Activated CD8-positive, alpha-beta T cell treated with anti-CD3 and anti-CD28 coated beads for 36 hours (primary cell): ENCODE measurements at places on chromosomes 7 and 10. TPM values are rescaled to one million over a fixed set of nuclear protein-coding genes. Genes with fewer than 3 reads are reported as not detected.

Gene CPXM2
- not detected for total RNA-seq

Gene SLC35B4
- total RNA-seq = 13.7 TPM

Gene SPDYE8
- total RNA-seq = not detected

Gene CLCN1
- not detected for total RNA-seq

DNA sequence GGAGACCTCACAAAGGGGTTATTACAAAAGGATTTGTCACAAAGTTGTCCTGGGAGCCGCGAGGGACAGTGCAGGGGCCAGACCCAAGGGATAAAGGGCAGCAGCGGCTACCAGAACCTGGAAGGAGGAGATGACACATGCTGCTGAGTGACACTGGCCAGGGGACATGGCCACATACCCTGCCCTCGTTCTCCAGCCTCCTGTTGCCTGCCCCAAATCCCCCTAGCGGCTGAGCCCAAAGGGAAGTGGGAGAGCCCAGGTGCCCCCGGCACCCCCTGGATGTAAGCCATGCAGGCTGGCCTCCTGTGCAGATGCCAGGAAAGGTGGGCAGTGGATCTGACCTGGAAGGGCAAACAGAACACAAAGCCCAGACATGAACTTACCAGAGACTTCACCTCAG is 42.7 kb downstream of the C10orf143 start:
- H3K27ac ChIP-seq = no peak overlapping the region
- no peak for DNase-seq
- peaks cover 20% of the 10 kb centered on the region for H3K36me3 ChIP-seq
- no peaks in the 10 kb centered on the region for H3K4me1 ChIP-seq
- H3K27me3 ChIP-seq = no peaks in the 10 kb centered on the region
- no peak overlapping the region for H3K4me3 ChIP-seq

DNA sequence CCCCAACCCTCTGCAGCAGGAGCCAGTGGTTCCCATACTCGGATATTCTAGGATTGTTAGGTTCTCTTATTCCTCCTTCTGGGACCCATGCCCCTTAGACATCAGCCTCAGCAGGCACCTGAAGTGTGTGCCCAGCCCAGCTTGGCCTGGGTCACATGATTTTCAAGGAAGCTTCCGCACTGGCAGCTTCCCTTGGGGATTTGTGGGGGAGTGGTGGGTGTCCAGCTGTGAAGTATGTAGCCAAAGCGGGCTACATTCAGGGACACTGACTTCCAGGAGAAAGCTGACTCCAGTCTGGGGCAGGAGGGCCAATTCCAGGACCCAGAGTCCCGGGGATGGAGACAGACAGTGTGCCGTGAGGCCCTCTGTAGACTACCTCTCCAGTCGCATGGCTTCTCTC is 1.3 kb downstream of the LDB1 start:
- H3K27ac ChIP-seq = peak overlapping the region; percentile 100
- H3K4me1 ChIP-seq = peaks cover 44% of the 10 kb centered on the region
- H3K4me3 ChIP-seq = peak overlapping the region; percentile 84
- no peaks in the 10 kb centered on the region for H3K27me3 ChIP-seq
- peaks cover 6% of the 10 kb centered on the region for H3K36me3 ChIP-seq

GRCh38 chr7:85719981-85720953 is 533.4 kb upstream of the SEMA3D start:
- H3K27me3 ChIP-seq = no peaks in the 10 kb centered on the region
- no peaks in the 10 kb centered on the region for H3K36me3 ChIP-seq
- H3K4me1 ChIP-seq = no peaks in the 10 kb centered on the region
- H3K4me3 ChIP-seq = no peak overlapping the region

DNA sequence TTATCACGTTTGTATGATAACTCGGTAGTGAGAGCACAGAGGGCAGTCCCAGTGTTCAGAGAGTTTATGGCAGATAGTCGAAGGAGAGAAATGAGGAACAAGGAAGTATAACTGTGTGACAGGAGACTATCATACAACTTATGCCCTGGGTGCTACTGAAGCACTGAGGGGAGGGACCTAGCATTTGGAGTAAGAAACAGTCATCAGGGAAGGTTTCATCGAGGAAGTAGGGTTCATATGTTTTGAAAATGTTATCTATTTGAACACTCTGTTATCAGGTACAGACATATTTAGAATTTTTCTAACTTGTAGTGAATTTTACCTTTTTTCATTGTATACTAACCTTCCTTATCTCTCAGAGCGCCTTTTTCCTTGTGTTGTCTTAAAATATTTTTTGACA is 1214.4 kb upstream of the C7orf33 start:
- H3K27ac ChIP-seq = no peak overlapping the region
- H3K4me3 ChIP-seq = no peak overlapping the region
- H3K36me3 ChIP-seq = no peaks in the 10 kb centered on the region
- no peaks in the 10 kb centered on the region for H3K4me1 ChIP-seq

DNA sequence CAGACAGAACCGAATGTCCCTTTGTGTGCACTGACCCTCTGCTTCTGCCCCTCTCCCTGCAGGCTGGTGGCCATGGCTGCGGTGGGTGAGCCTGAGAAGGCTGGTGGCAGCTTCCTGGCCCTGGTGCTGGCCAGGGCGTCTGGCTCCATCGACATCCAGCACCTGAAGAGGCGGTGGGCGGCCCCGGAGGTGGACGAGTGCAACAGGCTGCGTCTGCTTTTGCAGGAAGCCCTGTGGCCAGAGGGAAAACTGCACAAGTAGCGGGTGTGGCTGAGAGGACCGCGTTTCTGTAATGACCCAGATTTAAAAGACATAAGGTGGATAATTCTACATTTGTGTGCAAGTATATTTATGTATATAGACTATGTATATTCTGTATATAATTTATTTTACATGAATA is 89.2 kb downstream of the DYNC2I1 start:
- DNase-seq = no peak
- H3K36me3 ChIP-seq = peaks cover 49% of the 10 kb centered on the region
- H3K4me1 ChIP-seq = no peaks in the 10 kb centered on the region
- no peak overlapping the region for H3K4me3 ChIP-seq
- H3K27me3 ChIP-seq = no peaks in the 10 kb centered on the region

DNA sequence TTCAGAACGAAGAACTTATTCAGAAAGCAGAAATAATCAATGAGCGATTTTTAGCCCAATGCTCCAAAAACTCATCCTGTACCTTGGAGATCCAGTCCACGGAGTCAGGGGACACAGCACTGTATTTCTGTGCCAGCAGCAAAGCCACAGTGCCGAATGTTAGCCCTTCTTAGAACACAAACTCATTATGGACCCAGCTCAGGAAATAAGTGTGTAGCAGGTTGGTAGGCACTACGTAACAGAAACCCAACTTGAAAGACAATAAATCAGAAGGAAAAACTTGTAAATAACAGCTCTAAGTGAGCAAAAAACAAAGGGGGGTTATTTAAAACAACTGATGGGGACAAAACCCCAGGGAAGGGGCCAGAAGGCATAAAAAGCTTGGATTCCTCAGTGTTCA is 112.0 kb upstream of the PRSS1 start:
- H3K27me3 ChIP-seq = peaks cover 1% of the 10 kb centered on the region
- peaks cover 8% of the 10 kb centered on the region for H3K4me1 ChIP-seq
- no peak for DNase-seq
- H3K36me3 ChIP-seq = no peaks in the 10 kb centered on the region

GRCh38 chr7:139830292-139830691 is 1.2 kb downstream of the TBXAS1 start:
- peaks cover 3% of the 10 kb centered on the region for H3K27me3 ChIP-seq
- no peak overlapping the region for H3K27ac ChIP-seq
- peaks cover 7% of the 10 kb centered on the region for H3K36me3 ChIP-seq
- no peak for DNase-seq

DNA sequence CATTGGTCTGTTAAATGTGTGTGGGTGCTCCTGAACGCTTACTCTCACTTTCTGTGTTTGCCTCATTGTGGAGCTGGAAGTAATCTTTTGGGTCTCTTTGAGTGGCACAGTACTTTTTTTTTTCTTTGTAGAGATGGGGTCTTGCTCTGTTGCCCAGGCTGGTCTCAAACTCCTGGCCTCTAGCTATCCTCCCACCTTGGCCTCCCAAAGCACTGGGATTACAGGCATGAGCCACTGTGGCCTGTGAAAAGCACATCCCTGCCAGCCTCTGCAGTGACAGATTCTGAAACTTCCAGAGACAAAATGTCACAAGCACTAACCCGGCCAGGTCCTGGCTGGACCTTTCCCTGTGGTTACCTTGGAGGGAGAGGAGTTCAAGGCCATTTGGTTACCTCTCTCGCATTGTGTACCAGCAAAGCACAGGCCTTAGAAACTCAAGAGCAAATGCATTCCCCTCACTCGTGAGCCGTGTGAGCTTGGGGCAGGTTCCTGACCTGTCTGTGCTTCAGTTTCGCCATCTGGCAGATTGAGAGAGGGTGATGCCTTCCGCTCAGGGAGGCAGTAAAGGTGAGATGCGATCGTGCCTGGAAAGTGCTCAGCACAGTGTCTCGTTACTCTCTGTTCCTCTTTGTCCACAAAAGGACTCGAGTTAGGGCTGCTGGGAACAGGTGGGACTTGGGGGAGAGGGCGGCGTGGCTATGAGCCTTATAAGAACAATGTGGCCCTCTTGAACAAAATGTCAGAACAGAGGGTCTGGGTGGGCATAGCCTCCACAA is 72.6 kb upstream of the SEPHS1 start:
- no peak overlapping the region for H3K4me3 ChIP-seq

- no peaks in the 10 kb centered on the region for H3K36me3 ChIP-seq
- H3K4me3 ChIP-seq = no peak overlapping the region
- no peak overlapping the region for H3K27ac ChIP-seq
- no peaks in the 10 kb centered on the region for H3K4me1 ChIP-seq
Measured at GRCh38 chr7:96887426-96887825, 117.9 kb upstream of the DLX6 start.

DNA sequence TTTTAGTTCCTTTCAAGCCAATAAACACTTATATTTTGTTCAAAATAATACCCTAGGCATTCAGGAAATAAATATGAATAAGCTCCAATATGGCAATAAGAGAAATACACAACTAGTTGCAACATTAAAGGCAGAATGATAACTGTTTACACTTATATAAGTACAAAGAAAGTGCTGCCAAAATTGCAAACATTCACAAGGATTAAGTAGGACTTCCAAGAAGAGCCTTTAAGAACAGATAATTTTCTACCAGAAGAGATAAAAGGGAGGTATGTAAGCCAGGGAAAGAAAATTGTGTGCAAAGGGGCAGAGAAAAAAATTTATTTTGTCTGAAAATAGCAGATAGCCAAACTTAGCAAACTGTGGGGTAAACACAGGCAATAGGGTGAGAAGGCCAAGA is 83.8 kb downstream of the CTNNA3 start:
- DNase-seq = no peak
- H3K27me3 ChIP-seq = peaks cover 1% of the 10 kb centered on the region
- H3K4me1 ChIP-seq = peaks cover 33% of the 10 kb centered on the region
- no peak overlapping the region for H3K27ac ChIP-seq
- H3K36me3 ChIP-seq = no peaks in the 10 kb centered on the region

- no peaks in the 10 kb centered on the region for H3K36me3 ChIP-seq
- no peak for DNase-seq
- H3K27ac ChIP-seq = no peak overlapping the region
- no peak overlapping the region for H3K4me3 ChIP-seq
- no peaks in the 10 kb centered on the region for H3K4me1 ChIP-seq
- no peaks in the 10 kb centered on the region for H3K27me3 ChIP-seq
Measured at GRCh38 chr10:125217990-125218675, 57.8 kb upstream of the CTBP2 start.
